NCI-H1930 (cell line): ENCODE measurements at places on chromosomes 5 and 9.

GRCh38 chr5:31463351-31463750, 68.5 kb downstream of the DROSHA start:
- DNase-seq, result no peak

- no peak for DNase-seq
Measured at GRCh38 chr5:14463629-14464028, 118.0 kb upstream of the OTULINL start.

GRCh38 chr5:105740242-105740641, 1930.5 kb downstream of the EFNA5 start:
- DNase-seq, result no peak

- DNase-seq, result no peak
Measured at GRCh38 chr5:71573591-71573990, 13.5 kb upstream of the MCCC2 start.

DNA sequence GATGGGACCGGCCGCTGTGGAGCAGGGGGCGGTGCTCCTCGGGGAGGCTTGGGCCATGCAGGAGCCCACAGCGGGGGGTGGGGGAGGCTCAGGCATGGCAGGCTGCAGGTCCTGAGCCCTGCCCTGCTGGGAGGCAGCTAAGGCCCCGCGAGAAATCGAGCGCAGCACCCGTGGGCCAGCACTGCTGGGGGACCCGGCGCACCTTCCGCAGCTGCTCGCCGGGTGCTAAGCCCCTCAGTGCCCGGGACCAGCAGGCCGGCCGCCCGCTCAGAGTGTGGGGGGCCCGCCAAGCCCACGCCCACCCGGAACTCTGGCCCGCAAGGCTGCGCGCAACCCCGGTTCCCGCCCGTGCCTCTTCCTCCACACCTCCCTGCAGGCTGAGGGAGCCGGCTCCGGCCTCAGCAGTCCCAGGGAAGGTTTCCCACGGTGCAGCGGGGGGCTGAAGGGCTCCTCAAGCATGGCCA, 131.5 kb downstream of the SNX18 start:
- no peak for DNase-seq

- DNase-seq, result no peak
Measured at GRCh38 chr9:92734931-92735635, 29.6 kb downstream of the BICD2 start.

DNA sequence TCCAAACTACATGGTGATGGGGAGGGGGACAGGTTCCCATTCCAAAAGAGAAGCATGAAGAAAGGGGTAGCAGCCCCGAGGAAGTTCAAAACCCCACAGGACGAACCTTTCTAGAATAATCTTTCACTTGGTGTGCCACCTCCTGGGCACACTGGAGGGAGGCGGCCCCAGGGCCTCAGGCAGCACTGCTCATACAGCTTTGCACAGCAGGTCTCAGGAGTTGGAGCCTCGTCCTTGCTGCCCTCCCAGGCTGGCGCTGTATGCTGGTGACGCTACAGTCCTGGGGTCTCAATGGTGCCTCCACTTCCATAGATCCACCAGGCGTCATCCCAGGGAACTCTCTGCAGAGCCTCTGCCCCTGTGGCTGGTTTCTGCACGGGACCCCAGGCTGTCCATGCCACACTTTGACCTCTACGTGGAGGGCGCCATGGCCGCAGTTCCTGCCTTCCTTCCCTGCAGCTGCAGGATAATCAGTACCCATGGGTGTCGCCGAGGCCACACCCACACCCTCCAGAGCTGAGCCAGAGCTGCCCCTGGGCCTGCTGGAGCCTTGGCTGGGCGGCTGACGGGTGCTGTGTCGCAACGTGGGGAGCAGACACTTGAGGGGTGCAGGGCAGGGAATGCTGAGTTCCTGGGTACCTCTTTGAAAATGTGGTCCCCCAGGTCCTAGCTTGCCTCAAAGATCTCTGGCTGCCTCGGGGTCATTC, 95.3 kb downstream of the COL5A1 start:
- DNase-seq, result no peak

DNA sequence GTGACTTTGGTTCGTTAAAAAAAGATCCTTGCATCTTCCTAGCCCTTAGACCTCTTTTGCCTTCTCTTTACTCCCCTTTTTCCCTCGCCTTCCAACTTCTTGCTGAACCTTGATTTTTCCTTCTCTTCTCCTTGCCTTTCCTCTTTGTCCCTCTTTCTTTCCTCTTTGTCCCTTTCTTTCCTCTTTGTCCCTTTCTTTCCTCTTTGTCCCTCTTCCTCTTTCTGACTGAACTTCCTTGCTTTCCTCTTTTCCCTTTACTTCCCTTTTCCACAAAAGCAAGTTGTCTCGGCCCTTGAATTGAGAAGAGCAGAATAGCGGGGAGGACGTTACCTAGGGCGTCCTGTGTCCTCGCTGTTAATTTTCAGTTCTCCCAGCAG, 1.4 kb upstream of the MLLT3 start:
- DNase-seq, result no peak

- DNase-seq, result no peak
Measured at GRCh38 chr5:168057905-168058304, 233.5 kb upstream of the WWC1 start.

- no peak for DNase-seq
Measured at GRCh38 chr5:175855041-175855720, 16.2 kb upstream of the CPLX2 start.

- DNase-seq, result no peak
Measured at GRCh38 chr5:103475629-103476240, 86.9 kb downstream of the NUDT12 start.

GRCh38 chr5:176883700-176884570, 15.2 kb downstream of the HK3 start:
- DNase-seq, result no peak

- no peak for DNase-seq
Measured at GRCh38 chr9:33164138-33164809, 2.9 kb downstream of the B4GALT1 start.

GRCh38 chr5:61347080-61347479, 15.0 kb downstream of the ZSWIM6 start:
- no peak for DNase-seq

- no peak for DNase-seq
Measured at GRCh38 chr5:153831973-153832372, 206.7 kb downstream of the FAM114A2 start.

DNA sequence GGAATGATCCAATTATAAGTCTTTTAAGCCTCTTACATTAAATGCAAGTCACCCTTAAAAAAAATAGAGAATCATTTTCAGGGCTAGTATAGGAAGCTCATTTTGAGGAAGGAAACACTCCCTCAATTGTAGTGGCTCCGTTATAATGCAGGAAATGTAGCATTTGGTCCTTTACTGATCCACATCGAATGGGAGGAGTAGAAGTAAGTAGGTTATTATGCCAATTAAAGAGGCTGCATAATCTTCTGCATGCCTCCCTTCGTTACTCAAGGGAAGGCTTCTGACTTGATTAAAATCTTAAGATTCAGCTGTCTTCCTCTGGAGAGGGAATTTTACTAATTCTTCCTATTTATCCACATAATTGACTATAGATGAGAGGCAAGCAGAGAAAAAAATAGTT, 579.2 kb upstream of the COX7C start:
- no peak for DNase-seq

GRCh38 chr9:136644593-136645351, 17.9 kb upstream of the EGFL7 start:
- no peak for DNase-seq

DNA sequence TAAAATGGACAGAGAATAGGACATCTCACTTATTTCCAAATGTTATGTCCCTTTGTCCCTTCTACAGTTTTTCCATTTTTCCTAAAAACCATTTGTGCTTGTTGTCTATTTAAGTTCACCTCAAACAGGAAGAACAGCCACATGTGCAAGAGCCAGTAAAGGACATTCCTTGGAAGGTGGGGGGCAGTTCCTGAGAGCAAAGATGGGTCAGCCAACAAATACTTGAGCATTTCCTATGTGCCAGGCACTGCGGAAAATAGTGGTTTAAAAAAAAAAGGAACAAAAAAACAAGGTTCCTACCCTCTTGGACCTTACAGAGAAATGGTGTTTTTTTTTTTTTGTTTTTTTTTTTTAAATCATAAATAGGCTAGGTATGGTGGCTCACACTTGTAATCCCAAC, 26.8 kb downstream of the ANP32B start:
- no peak for DNase-seq

- peak; percentile 19 for DNase-seq
Measured at GRCh38 chr5:94470802-94471201, 147.6 kb downstream of the KIAA0825 start.

DNA sequence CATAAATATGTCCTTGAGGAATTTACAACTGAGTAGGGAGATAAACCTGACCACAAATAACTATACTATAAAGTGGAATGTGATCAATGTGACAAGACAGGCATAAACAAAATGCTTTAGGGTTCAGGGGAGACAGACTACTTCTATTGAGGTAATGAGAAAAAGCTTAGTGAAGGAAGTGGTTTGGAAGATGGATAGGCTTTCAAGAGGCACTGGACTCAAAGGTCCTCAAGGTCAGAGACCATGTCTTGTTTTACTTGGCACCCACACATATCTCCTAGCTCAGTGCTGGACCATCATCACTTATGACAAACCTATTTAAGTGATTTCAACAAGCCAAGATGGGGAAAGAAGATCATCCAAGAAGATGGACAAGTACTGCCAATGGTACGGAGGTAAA, 257.8 kb downstream of the BNC2 start:
- no peak for DNase-seq

DNA sequence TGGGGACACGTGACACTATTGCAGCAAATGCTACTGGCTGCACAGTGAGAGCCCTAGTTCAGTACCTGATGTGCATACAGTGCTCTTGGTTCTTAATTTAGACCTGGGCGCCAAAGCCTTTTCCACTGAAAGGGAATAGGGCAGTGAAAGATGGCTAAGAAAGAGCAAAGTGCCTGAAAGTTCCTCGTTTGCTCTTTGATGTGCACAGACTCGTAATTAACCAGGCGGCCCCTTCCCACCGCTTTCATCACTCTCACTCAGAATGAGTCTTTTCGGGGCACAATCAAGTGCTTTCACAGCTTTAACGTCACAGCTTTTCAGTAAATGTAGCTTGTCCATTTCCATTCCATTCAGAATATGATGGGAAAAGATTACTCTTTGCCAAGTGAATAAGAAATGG, 116.6 kb upstream of the ADRA1B start:
- DNase-seq, result no peak

DNA sequence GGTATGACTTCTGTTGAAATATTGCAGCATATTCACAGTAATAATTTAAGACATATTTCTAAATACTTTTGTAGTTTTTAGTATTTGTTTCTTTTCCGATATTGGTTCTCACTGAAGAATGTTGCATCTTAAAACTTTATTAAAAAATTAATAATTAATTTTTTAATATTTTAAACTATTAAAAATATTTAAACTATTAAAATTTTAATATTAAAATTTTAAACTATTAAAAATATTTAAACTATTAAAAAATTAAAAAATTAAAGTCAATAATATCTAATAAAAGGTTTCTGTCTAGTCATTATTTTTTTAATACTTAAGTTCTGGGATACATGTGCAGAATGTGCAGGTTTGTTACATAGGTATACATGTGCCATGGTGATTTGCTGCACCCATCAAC, 149.3 kb upstream of the CCNH start:
- no peak for DNase-seq

DNA sequence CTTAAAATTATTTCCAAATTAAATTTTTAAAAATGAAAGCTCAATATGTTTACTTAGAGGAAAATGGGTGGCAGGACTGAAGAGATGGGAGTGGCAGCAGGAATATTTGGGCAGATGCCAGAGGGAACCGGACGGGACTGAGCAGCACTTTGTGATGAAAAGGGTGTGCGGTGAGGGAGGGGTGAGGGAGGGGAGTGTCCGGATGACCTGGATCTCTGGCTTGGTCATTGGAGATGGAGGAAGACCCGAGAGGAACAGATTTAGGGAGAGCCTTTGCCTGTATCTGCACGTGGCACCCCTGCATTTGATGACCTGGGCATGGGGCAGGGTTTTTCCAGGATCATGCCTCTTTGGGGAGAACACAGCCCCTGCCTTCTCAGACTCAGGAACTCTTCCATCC, 201.1 kb upstream of the MVB12B start:
- no peak for DNase-seq

- DNase-seq, result no peak
Measured at GRCh38 chr9:126485662-126486061, 128.1 kb upstream of the LMX1B start.

DNA sequence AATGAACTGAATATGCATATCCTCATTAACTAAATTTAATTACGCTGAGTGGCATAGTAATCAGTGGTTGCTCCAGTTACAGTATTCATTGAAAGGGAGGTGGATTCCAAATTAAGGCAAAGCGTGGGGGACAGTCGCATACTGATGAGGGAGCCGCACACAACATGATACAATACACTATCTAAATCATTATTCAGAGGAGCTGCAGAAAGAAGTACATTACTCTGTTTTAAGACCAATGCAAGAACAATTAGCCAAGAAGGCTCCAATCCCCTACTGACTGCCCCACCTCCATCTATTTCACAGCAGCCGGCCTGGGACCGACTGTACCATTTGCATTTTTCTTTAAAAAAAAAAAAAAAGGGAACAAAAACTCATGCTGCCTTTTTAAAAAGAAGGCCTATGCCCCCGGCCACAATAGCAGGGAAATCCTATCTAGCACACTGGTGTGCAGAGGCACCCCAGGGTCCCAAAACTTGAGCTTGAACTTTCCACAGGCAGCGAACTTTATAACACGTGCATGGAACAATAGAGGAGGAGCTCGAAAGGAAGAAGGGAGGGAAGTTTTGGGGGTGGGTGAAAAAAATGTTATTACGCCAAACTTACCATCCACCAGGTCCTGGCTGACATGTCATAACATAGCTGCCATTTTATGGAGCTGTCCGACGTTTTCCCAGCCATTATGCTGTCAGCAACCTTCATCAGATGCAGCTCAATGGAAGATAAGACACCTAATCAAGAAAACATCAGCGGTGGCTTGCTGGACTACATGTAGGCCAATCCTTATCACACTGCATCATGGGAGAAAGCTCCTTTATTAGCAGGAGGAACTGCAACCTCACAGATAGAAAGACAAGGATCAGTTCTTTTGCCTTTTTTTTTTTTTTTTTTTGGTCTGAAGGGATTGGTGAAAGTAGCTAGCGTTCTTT, 161.6 kb downstream of the ZDHHC21 start:
- peak; percentile 65 for DNase-seq

GRCh38 chr5:157067005-157067404, 8.1 kb upstream of the HAVCR1 start:
- no peak for DNase-seq

GRCh38 chr9:114735704-114736103, 53.7 kb upstream of the TEX48 start:
- no peak for DNase-seq

GRCh38 chr9:126483468-126484073, 130.2 kb upstream of the LMX1B start:
- DNase-seq, result no peak

GRCh38 chr9:111232997-111233790, 96.8 kb downstream of the OR2K2 start:
- no peak for DNase-seq

DNA sequence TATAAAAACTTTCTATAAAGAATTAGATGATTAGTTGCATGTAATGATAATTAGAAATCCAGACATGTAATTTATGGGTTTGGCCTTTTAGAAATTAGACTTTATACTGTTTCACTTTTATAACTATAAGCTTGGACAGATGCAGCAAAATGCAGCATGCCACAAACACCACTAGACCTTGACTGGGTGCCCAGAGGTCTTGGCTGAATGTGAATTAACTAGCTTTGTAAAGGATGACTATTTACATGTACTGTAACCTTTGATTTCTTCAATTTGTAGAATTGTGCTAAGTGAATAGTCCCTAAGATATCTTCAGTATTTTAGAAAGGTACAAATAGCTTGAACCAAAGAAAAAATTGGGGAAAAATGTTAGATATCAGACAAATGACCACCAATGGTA, 2168.1 kb downstream of the MAT2B start:
- DNase-seq, result no peak
